ENCODE measurements at places on chromosomes 16 and 17.

DNA sequence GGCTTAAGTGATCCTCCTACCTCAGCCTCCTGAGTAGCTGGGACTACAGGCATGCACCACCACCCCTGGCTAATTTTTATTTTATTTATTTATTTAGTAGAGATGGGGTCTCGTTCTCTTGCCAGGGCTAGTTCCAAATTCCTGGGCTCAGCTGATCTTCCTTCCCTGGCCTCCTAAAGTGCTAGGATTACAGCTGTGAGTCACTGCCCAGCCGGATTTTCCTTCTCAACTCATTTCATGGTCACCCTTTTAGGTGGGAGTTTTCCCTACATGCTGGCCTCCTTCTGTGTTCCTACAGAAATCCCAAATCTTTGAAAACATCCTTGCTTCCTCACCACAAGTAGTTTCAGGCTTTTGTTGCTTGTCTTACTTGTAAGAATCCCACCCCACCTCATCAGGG lies 102.1 kb upstream of the SIAH1 start:
- DNase-seq = no peak

GRCh38 chr16:57743458-57743857 lies 7.9 kb downstream of the KATNB1 start:
- DNase-seq = no peak

- DNase-seq = no peak
Observed at GRCh38 chr17:58617563-58617962, 74.3 kb downstream of the TEX14 start.

- no peak for DNase-seq
Observed at GRCh38 chr17:57294101-57294500, 37.8 kb downstream of the MSI2 start.

DNA sequence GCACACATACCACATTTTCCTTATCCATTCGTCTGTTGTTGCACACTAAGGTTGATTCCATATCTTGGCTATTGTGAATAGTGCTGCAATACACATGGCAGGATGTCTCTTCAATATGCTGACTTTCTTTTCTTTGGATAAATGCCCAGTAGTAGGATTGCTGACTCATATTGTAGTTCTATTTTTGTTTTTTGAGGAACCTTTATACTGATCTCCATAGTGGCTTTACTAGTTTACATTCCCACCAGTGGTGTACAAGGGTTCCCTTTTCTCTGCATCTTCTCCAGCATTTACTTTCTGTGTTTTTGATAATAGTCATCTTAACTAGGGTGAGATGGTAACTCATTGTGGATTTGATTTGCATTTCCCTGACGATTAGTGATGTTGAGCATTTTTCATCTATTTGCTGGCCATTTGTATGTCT lies 118.1 kb downstream of the STXBP4 start:
- DNase-seq = no peak

DNA sequence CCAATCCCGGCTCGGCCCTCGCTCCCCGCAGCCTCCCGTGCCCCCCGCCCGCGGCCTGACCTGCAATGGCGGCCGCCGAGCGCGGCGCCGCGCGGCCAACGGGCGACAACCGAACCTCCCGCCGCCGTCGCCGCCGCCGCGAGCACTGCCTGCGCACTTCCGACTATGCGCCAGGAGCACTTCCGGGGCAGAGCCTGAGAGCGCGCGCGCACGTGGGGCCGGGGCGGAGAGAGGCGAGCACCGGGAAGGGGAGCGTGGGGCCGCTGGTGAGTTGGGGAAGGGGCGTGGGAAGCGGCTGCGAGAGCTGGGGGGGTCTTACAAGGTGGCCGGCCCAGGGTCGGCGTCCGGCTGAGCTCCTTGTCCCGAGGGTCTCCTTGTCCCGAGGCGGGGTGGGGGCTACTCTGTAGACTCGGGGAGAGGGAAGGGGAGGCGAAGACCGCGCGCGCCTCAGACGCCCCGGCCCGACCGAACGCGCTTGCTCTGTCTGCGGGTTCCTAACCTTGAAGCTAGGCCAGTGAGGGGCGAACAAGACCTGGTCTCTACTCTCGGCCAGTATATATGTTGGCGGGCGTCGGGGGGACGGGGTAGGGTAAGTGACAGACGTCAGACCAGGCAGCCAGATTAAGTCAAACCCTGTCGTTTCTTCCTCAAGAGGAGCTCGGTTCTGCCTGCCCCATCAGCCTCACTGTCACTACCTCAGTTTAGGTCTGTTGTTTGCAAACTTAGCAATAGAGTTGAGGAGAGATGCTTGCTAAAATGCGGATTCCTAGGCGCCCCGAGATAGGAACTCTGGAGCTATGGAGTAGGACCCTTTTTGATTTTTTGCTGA lies at the start of the genes CHTF8 and UTP4:
TSS of gene CHTF8 (minus strand) at position 165 of the 829 bp plus-strand sequence. CDS start 11,130 bp downstream, outside the sequence.
TSS of gene UTP4 (plus strand) at position 226 of the 829 bp plus-strand sequence. CDS start 811 bp downstream, outside the sequence.
- peak; percentile 51 for DNase-seq

GRCh38 chr16:89294486-89294885 lies 77.0 kb downstream of the ZNF778 start:
- no peak for DNase-seq

- DNase-seq = no peak
Observed at GRCh38 chr17:58084317-58084981, 1.2 kb downstream of the DYNLL2 start.

DNA sequence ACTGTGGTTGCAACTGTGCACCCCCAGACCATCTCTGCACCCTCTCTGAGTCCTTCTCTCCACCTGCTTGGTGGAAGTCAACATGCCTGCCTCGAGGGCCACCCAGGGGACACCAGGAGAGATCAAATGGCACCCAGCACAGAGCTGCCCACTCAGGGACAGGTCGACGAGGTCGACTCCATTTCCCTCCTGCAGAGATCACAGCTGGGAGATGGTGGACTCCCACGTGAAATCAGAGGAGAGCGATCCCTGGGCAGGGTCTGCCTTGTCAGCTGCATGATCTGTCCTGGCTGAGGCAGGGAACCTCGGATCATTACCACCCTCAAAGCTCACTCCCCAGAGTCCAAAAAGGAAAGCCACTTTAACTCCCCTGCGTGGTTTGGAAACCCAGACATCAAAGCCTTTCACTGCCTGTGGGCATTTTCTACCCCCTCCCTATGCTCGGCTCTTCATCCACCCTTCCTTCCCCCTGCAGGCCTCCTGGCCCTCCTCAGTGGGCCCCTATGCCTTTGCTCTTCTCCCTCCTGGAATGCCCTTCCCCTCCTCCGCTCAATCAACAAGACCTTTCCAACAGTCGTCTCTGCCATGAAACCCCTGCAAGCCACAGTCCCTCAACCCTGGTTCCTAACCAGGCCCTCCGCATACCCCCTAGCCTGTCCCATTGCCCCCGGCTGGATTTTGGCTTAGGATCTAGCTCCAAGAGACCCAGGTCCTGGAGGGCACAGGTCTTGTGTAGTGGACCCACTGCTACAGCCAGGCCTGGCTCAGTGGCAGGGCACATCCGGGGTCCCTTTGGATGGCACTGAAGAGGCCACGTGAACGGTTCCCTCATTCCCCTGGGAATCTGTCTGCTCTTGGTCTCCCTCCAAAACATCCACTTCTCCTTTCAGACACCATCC lies 103.8 kb upstream of the RPL38 start:
- no peak for DNase-seq

DNA sequence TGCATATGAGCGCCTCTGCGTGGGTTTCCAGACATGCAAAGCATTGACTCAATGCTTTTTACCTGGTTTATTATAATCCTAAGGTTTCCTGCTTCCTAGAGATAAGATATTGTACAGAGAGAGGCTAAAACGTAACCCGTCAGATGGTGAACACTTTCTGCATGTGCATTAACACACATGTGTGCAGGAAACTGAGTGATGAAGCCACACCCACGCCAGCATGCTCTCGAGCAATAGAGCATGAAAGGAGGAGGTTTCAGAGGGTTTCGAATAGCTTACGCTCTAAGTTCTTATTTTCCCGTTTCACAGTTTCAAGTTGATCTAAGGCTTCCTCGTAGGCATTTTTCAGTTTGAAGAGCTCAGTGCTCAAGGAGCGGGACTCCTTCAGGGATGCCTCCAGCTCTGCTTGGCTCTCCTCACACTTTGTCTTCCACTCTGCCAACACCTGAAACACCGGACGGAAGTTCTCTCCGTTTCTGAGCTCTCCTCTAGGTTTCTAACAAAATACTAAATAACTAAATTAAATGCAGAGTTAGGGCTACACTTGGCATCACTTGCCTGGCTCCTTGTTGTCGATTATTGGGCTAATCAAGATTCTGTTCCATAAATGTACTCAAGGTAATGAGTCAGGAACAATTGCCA lies 23.2 kb downstream of the MYH3 start:
- no peak for DNase-seq
